Hematopoietic multipotent progenitor cell treated with erythropoietin and hydrocortisone succinate and interleukin-3 and kit ligand, for 6 days (in vitro differentiated cells): ENCODE measurements at places on chromosomes 6 and 20.

DNA sequence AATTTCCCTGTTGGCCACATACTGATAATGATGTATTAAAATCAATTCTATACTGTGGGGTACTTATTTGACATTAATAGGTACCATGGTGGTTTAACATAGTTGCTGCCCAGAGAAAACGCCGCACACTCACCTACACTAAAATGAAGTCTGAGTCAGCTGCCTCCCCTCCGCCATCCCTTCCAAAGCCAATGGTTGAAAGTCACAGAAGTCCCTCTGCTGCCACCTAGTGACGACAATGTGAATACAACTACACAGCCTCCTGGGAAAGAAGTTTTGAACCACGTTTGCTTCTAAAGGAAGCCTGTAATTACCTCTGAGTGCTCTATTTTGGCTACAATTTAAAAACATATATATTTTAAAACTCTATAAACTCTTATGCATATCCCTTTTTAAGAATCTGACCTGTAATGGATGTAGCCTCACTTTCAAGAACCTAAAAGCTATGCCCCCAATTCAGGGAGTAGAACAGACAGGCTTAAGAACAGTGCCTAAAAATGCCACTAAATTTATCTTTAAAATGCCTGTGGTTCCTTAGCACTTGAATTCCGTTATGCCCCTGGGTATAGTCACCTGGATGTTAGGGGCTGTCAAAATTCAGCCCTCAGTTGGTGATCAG, 20.6 kb upstream of the ECI2 start:
- peak; percentile 92 for DNase-seq

GRCh38 chr6:20211037-20211940, 980 bp downstream of the MBOAT1 start:
- DNase-seq: peak; percentile 71

- peak; percentile 7 for DNase-seq
These were observed 3.4 kb upstream of the ZNFX1 start for GRCh38 chr20:49281059-49281912.

- DNase-seq: no peak
These were observed 319.0 kb downstream of the HACE1 start for GRCh38 chr6:104540743-104541142.

DNA sequence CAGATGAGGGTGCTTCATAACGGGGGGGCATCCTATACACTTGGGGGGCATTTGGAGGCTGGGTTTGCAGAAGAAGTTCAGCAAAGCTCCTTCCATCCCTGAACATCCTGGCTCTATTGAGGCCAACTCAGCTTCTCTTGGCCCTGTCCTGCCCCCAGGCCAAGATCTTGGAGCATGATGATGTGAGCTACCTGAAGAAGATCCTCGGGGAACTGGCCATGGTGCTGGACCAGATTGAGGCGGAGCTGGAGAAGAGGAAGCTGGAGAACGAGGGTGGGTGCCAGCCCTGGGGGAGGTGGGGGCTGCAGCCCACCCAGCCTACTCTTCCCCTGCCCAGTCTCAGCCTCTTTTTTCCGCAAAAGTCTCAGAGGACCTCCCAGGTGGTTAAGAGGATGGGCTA, 17.2 kb downstream of the GDAP1L1 start:
- peak; percentile 35 for DNase-seq

DNA sequence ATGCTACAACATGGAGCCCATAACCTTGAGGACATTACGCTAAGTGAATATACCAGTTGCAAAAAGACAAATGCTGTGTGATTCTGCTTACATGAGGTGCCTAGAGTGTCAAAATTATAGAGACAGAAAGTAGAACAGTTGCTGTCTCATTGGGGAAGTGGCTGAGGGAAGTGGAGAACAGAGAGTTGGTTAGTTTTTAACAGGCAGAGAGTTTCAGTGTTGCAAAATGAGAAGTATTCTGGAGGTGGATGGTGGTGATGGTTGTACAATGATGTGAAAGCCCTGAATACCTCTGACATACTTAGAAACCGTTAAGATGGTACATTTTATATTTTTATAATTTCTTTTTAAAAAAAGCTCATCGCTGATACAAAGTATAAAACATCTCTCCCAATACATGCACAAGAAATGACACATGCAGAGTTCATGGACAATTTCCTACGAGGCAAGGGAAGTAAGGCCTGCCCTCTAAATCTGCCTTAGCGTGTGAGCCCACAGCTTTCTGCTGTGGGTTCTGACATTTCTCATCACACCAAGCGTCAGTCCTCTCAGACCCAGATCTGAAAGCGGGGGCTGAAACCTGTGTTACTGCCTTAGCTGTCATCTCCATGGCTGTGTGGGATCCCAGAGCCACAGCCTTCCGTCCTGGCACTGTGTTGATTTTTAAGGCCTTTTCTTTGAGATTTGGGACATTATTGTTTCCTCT, 126.0 kb downstream of the RNASET2 start:
- peak; percentile 26 for DNase-seq

GRCh38 chr6:42627674-42628073, 63.8 kb downstream of the UBR2 start:
- DNase-seq: peak; percentile 41
